Cardiac septum (tissue), 1 donor: ENCODE measurements at places on chromosomes 16 and 17.

DNA sequence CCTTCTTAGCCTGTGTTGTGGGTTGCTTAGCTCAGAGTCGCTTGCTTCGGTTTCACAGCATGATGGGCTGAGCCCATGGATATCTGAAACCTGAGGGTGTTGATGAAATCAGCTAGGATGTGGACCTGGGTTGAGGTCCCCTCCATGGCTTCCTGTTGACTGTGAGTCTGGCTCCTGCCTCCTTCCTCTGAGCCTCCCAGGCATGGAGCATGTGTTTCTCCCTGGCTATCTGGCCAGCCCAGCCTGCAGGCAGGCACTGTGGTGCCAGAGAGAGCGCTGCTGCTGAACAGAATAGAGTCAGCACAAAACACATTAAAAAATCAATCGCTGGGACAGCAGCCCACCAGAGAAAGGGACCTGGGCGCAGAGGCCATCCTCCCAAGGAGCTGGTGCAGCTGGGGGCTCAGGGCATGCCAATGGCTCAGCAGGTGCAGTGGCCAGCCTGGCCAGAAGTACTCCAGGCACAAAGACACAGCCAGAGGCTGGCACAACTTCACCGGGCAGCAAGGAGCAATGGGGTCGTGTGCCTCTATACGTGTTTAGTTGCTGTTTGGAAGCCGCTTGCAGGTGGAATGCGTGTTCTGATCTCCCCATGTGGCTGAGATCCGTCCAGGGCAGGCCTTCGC lies 28.3 kb upstream of the GPRC5C start:
- DNase-seq, result no peak

- no peak for DNase-seq
Measured at GRCh38 chr16:29656688-29657523, 6.1 kb upstream of the SPN start.

DNA sequence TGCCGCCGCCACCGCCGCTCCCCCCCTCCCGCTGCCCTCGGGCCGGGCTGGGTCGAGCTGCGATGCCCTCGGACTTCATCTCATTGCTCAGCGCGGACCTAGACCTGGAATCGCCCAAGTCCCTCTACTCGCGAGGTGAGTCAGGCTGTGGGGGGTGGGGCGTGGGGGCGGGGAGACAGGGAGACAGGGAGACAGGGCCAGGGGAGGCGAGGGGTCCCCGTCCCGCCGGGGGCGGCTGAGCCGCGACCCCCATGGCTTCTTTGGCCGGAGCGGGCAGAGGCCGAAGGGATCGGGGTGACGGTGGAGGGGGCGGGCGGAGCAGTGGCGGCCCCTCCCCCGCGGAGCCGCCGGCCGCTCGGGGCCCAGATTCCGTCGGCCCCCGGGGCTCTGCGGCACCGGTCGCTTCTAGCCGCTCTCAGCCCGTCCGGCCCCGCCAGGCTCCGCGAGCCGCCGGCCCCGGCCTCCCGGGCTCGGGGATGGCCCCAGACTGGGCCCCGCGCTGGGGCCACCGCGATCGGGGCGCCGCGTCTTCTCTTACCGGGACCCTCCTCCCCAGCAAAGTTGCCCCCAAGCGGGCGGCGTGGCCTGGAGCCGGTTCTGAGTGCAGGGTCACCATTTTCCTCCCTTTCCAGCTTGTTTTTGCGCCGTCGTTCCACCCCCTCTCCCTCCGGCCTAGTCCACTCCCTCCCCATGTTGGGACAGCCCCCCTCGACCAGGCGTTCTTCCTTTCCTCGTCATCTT lies 644 bp downstream of the NFAT5 start:
- peak; percentile 81 for DNase-seq

GRCh38 chr17:48814504-48814903 lies 2.5 kb downstream of the TTLL6 start:
- peak; percentile 83 for DNase-seq

GRCh38 chr16:2296661-2297505 lies 29.0 kb upstream of the RNPS1 start:
- DNase-seq, result no peak

DNA sequence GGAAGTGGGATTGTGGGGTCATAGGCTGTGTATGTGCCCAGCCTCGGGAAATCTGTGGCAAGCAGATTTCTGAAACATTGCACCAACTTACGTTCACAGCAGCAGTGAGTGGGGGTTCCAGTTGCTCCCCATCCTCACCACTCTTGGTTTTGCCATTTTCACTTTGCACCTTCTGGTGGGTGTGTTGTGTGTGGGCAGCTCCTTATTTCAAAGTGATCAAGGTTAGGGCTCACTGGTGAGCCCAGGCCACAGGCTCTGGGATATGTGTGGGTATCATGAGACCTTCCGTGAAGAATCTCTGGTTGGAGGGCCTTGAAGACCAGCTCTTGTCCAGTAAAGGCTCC lies 29.5 kb upstream of the PRM1 start:
- no peak for DNase-seq

- DNase-seq, result no peak
Measured at GRCh38 chr17:20781260-20781659, 201.7 kb downstream of the CDRT15L2 start.

- no peak for DNase-seq
Measured at GRCh38 chr17:16435925-16436886, 20.8 kb downstream of the TRPV2 start.

DNA sequence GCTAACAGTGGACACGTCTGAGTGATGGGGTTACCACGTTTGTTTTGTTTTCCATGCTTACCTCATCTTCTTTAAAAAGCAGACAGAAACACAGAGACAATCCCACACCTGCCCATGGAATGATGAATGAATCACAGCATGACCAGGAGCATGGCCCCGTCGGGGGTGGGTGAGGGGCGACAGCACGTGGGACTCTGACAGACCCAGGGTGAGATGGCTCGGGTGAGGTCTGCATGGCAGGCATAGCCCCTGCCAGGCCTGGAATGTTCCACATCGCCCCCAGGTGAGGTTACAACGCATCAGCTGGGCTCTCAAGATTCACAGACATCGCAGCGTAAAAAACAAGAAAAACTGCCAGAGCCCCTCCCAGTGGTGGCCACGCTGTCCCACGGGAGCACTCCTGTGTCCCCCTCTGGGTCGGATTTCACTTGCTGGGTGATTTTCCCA lies 18.1 kb downstream of the SLC7A5 start:
- DNase-seq, result no peak

DNA sequence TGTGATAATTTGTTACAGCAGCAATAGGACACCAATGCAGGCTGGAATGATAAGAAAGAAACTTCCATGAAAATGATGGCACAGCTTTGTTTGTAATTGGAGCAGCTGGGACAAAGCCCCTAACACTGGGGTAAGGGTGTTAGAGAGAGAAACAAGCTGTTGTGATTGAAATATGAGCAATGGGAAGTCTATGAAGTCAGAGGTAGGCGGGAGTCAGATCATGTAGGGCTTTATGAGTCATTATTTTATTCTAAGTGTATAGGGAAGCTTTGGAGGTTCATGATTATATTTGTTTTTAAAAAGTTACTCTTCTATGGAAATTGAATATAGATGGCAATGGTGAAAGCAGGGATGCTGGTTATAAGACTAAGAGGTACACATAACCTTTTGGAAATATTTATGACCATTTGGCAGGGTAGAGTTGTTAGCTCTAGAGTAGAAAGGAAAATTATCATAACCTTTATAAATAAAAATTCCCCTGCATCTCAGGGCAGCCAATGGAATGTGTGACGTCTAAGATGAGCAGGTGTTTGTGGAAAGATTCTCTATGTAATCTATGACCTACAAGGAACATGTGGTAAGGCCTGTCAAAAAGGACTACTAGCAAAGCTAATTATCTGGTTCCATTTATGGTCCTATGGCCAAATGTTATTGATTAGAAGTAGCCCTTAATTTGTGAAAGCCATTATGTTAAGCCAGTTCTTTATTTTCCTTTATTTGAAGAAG lies 85.6 kb downstream of the KCNJ2 start:
- DNase-seq, result no peak

- DNase-seq, result no peak
Measured at GRCh38 chr16:89330177-89330856, 112.8 kb downstream of the ZNF778 start.

DNA sequence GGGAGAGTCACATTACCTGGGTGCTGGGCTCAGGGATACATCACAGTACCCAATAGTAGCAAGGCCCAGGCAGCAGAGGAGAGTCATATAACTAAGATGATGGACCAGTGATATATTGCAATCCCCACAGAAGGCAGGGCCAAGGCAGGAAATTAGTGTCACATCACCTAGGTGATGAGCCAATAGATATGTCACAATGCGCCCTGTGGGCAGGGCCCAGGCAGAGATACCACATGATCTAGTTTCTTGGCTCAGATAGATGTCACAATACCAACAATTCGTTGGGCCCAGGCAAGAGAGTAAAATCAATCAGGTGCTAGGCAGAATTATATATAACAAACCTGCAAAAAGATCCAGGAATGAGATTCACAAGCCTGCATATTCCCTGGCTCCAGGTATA lies 2111.5 kb downstream of the TP53TG3F start:
- DNase-seq, result no peak

DNA sequence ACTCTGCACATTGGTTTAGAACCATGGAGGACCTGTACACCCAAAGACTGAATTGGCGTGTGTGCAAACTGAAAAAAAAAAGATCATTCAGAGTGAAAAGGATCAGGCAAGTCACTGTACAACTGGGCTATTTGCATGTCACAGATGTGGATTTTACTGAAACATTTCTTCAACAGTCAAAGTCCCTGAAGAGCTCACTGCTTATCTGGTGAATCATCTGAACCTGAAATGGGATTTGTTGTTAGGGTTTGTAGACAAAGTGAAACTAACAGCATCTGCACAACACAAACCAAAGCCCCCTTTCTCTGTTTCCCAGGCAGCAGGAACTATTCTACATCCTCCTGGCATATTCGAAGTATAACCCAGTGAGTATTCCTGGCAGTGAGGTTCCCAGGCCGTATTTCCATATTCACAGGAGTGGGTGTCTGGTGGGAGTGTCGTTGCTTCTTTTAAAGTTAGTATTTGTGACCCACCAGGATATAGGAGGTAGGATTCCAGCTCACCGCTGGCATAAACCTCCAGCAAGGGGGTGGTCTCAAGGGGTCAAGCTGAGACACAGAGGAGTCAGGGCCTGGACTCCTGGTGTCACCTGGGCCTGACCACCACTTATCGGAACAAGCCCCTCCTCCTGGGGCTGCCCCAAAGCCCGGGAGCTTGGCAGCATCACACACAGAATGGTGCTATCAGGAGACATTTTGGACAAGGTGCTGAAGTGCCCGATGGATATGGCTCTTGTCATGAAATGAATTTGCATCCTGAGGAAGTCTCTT lies 80.9 kb downstream of the GOSR1 start:
- no peak for DNase-seq

- DNase-seq, result no peak
Measured at GRCh38 chr17:32141679-32142037, 644 bp upstream of the RHOT1 start.

- DNase-seq, result no peak
Measured at GRCh38 chr17:44307387-44308186, 814 bp upstream of the RUNDC3A start.

- DNase-seq, result no peak
Measured at GRCh38 chr16:75227361-75228142, 8.8 kb downstream of the CTRB1 start.

DNA sequence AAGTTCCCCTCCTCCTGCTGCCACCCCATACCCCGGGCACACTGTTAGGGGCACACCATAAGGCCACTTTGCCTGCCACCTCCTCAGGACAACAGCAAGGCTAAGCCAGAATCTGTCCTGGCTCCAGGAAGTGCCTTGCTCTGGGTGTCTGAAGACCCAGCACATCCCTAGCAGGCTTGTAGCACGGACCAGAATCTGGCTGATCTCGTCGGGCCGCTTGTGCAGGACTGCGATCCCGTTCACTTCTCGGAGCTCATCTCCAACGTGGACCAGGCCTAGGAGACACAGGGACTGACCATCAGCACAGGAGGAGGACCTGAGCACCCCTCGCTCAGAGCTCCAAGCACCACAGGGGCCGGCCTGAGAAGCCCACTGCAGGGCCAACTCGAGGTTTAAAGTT lies 7.4 kb downstream of the MPP3 start:
- DNase-seq, result no peak

DNA sequence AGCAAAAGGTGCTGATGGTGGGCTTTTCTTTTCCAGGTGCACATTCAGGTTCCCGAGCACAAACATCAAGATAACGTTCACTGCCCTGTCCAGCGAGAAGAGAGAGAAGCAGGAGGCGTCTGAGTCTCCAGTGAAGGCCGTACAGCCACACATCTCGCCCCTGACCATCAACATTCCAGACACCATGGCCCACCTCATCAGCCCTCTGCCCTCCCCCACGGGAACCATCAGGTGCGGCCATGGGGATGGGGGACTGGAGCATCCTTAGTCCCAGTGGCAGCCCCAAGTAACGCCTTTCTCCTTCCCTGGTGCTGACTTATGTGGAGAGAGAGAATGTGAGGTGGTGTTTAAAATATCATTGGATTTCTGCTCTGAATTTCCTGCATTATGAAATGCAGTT lies 43.8 kb downstream of the FOXK2 start:
- DNase-seq, result no peak

GRCh38 chr16:82460766-82461165 lies 166.0 kb upstream of the CDH13 start:
- DNase-seq, result no peak

DNA sequence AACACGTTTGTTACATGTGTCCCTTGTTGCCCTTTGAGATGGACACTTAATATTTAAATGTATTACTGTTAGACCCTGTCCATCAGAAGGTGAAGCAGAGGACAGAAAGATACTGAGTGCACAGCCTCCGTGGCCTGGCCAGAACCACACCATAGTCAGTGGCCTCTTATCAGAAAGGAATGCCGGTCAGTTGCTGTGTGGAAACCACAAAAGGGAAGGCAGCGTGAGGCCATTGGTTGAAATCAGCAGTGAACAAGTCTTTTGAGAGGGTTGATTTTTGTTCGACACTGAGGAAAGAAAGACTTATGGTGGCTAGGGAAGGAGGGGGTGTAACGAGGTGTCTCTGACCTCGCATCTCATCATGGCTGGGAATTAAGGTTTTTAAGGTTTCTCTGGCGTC lies 85.4 kb upstream of the CLEC18A start:
- no peak for DNase-seq

- no peak for DNase-seq
Measured at GRCh38 chr16:12559714-12560113, 244.0 kb downstream of the CPPED1 start.

- no peak for DNase-seq
Measured at GRCh38 chr16:75060723-75061122, 55.9 kb downstream of the LDHD start.

- no peak for DNase-seq
Measured at GRCh38 chr17:12673788-12674187, 8.1 kb downstream of the MYOCD start.

- DNase-seq, result no peak
Measured at GRCh38 chr17:65085397-65085796, 28.9 kb upstream of the GNA13 start.

GRCh38 chr17:37737081-37737480 lies 7.8 kb downstream of the HNF1B start:
- DNase-seq, result no peak

DNA sequence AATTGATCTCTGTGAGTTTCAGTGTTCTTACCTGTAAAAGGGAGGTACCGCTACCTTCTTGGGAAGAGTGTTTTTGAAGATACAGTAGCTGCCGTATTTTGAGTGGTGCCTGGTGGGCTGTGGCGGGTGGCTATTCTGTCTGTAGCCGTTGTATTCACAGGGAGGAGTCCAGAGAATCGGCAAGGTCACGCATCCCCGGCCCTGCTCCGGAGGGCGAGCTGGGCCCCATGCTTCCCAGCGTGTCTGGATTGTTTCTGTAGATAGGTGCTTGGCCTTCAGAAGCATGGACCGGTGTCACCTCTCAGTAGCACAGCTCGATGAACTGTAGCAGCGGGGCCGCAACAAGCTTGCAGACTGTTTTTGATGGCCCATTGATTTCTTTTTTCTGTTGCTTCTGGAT lies 295.6 kb downstream of the CPPED1 start:
- no peak for DNase-seq
